ENCODE measurements at places on chromosomes 13 and 19. TPM values are rescaled to one million over a fixed set of nuclear protein-coding genes. Genes with fewer than 3 reads are reported as not detected.

Gene MEF2B
- polyA plus RNA-seq = not detected

Gene ALG11
- 27.6 TPM for polyA plus RNA-seq

DNA sequence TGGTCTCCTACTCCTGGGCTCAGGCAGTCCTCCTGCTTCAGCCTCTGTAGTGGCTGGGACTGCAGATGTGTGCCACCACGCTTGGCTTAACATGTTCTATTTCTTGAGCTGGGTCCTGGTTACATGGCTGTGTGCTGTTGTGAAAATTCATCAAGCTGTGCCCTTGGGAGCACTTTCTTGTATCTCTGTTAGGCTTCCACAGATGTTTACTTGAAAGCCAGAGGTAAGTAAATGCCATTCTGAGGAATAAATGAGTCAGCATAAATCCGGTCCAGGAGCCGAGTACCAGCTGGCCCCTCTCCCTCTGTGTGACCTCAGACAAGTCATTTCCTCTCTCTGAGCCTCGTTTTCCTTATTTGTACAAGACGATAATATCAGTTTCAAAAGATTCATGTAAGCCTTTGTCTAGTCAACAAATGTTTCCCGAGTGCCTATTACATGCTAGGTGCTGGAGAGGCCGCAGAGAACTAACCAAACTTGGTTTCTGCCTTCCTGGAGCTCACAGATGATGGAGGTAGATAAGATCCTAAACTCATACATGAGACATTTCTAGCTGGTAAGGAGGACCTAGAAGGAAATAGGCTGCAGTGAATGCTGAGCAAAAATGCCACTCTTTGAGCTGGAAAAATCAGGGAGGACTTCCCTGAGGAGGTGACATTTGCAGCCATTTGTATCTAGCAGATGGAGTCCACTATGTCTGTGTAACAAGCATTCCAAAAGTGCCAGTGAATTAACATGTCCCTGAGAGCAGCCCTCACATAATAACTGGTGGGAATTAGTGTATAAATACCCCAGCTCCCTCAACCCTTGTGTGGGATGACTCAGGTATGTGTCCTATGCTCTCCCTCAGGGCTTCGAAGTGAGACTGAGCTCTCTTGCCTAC, 2.7 kb upstream of the RASAL3 start:
- no peak for DNase-seq

GRCh38 chr19:1210227-1210538, 4.6 kb downstream of the STK11 start:
- no peak for DNase-seq

GRCh38 chr19:31415322-31415721, 66.1 kb upstream of the TSHZ3 start:
- DNase-seq = no peak

DNA sequence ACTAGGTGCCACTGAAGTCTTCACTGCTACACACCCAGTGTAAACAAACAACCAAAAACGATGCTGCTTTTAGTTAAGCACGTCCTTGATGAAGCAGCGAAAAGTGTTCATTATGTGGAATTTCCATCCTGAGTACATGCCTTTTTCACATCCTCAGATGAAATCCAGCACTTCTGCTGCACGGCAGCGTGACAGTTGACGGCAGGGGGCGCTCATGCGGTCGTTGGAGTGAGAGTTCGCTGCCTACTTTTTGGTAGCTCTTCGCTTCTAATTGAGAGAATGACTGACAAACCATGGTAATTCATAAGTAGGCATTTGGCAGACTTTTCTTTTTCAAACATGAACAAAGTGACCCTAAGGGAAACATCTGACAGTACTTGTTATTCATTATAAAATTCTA, 1124.9 kb downstream of the EFNB2 start:
- DNase-seq = no peak

GRCh38 chr13:76466043-76466442, 420.2 kb downstream of the KCTD12 start:
- no peak for DNase-seq

DNA sequence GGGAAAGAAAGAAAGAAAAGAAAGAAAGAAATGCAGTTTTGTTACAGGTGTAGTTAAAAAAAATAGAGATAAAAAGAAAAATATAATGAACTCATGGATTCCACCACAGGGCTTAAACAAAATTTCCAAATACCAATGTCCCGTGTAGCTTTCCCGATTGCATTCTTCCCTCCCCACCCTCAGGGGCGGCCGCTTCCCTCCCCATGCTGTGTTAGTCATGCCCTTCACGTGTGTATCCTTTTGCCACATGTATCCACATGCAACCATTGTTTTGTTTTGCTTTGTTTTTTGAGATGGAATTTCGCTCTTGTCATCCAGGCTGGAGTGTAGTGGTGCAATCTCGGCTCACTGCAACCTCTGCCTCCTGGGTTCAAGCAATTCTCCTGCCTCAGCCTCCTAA, 3.6 kb upstream of the KMT5C start:
- no peak for DNase-seq

DNA sequence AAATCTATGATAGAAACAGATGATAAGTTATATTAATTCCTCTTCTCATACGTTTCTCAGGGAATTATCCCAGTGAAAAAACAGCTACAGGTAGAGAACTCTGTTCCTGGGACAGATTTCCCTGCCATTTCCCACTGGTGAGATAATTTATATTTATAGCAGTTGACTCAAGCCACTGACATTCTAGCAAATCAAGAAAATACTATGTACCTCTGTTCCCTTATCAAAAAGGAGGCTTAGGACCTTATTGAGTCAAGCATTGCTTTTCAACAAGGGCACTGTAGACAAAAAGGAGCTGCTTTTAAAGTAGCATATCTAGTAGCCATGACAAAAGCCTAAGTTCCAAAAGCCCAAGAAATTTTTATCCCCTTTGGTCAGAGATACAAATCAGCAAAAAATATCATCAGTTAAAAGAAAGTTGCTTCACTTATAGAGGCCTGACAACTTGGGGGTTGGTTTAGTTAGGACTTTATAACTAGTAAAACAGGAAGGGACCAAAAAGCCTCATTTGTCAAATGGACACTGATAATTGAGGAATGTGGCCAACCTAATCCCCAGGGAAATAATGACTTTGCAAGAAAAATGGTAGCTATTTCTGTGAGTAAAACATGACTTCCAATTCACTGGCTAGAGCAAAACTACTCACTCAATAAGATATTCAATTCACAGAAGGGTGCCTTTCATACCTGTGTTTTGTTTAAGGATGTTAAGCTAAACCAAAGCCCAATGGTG, 652.5 kb downstream of the SLITRK1 start:
- no peak for DNase-seq

GRCh38 chr13:95185311-95185710, 115.9 kb downstream of the ABCC4 start:
- no peak for DNase-seq

- no peak for DNase-seq
These were observed 94.6 kb downstream of the ING1 start for GRCh38 chr13:110808138-110808537.

- DNase-seq = peak; percentile 50
These were observed 68.7 kb downstream of the ZAR1L start for GRCh38 chr13:32246468-32246867.

DNA sequence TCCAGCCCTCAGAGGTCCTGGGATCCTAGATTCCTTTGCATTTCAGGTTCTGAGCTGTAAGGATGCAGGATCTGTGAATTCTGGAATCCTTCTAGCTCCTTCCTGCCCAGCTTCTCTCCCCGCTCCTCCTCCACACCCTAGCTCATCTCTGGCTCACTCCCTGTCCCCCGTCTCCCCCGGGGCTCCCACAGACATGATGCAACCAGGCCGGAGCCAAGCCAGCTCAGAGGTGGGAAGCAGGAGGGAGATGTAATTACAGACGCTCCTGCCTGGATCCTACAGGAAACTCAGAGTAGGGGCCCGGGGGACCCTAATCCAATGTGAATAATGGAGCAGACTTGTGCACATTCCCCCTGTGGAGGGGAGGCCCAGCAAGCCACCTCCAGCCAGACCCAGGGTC, 4.5 kb downstream of the GNG8 start:
- DNase-seq = no peak

- DNase-seq = no peak
These were observed 3.4 kb downstream of the PEAK3 start for GRCh38 chr19:2278459-2279158.

- DNase-seq = no peak
These were observed 10.5 kb downstream of the TULP2 start for GRCh38 chr19:48887861-48888612.

Data from CD4-positive, CD25-positive, alpha-beta regulatory T cell (primary cell).